ENCODE measurements at places on chromosomes 11 and 22.

DNA sequence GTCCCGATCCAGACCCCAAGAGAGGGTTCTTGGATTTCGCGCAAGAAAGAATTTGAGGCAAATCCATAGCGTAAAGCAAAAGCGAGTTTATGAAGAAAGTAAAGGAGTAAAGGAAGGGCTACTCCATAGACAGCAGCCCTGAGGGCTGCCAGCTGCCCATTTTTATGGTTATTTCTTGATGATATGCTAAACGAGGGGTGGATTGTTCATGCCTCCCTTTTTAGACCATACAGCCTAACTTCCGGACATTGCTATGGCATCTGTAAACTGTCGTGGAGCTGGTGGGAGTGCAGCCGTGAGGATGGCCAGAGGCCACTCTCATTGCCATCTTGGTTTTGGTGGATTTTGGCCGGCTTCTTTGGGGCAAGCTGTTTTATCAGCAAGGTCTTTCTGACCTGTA, 19.4 kb upstream of the SHANK3 start:
- DNase-seq = no peak

DNA sequence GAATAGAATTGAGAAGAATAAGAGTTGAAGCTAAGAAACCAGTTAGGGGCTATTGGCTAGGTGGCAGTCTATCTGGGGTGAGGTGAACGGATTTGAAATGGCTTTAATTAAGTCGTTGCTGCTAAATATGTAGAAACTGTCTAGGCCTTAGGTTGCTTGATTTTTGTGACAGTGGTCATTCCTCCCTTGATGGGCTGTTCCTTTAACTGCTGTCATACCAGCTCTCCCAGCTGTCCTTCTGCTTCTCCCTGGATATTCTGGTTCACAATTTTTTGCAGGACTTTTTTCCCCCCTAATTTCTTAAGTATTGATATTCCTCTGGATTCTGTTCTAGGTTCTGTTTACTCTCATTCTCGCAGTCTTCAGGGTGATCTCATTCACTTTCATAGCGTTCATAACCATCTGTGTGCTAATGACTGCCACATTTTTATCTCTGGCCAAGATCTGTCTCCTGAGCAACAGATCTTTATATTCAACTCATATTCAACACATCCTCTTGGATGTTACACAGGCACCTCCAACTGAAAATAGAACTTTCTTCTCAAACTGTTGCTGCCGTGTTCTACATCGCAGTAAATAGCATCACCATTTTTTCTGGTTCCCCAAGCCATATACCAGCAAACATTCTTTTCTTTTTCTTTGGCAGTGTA, 134.1 kb downstream of the UVRAG start:
- no peak for DNase-seq

DNA sequence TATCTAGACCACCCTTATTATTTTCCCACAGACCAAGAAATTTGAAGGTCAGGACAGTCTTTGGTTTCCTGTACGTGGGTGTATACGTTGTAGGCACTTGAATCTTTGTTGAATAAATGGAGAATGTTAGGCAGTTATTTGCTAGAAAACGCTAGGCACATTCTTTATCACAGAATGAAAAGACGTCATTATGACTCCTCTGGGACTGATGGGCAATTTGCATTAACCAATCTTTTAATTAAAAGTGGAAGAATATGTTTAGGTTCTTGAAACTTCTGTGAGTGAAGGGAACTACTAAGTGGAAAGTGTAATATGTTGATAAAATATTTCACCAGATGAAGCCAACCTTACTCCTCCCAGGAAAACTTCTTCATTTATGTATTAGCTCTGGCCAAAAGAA, 5.7 kb downstream of the CAT start:
- no peak for DNase-seq

- no peak for DNase-seq
Measured at GRCh38 chr22:39723463-39723862, 152.9 kb downstream of the CACNA1I start.

- DNase-seq = peak; percentile 16
Measured at GRCh38 chr22:39318507-39319283, 728 bp downstream of the RPL3 start.

GRCh38 chr11:124602193-124602592, 9.0 kb upstream of the PANX3 start:
- no peak for DNase-seq

GRCh38 chr22:36368359-36368983, 19.3 kb downstream of the MYH9 start:
- DNase-seq = no peak

DNA sequence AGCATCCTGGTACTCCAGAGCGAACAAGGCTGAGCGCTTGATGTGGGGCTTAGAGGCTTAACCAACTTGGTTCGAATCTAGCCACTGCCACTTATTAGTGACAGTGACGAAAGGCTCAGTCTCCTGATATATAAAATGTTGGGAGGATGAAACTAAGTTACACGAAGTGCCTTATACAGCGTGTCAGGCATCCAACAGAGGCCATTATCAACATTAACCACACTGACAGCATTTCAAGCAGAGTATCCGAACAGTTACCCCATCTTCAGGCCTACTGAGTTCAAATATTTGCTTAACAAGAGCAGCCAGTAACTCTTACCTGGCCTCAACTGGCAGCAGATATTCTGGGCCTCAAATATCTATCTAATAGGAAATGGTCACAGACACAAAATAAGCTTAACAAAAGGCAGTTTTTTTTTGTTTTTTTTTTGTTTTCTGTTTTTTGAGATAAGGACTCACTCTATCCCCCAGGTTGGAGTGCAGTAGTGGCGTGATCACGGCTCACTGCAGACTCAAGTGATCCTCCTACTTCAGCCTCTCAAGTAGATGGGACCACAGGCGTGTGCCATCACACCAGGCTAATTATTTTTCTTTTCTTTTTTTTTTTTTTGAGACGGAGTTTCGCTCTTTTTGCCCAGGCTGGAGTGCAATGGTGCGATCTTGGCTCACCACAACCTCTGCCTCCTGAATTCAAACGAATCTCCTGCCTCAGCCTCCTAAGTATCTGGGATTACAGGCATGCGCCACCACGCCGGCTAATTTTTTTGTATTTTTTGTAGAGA, 2.9 kb downstream of the SERPIND1 start:
- DNase-seq = peak; percentile 29

DNA sequence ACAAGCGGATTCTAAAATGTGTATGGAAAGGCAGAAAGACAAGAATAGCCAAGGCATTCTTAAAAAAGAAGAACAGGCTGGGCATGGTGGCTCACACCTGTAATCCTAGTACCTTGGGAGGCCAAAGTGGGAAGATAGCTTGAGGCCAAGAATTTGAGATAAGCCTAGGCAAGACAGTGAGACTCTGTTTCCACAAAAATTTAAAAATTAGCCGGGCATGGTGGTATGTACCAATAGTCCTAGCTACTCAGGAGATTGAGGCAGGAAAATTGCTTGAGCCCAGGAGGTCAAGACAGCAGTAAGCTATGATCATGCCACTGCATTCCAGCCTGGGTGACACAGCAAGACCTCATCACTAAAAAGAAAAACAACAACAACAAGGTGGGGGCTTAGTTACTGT, 46.0 kb upstream of the PPP2R1B start:
- DNase-seq = no peak

GRCh38 chr11:57274904-57275498, 38.0 kb upstream of the APLNR start:
- DNase-seq = no peak

GRCh38 chr11:114783805-114784204, 105.5 kb downstream of the NXPE2 start:
- no peak for DNase-seq

- DNase-seq = no peak
Measured at GRCh38 chr11:119700030-119700429, 29.0 kb downstream of the NECTIN1 start.

- DNase-seq = no peak
Measured at GRCh38 chr22:38866399-38867123, 5.5 kb downstream of the CBX6 start.

DNA sequence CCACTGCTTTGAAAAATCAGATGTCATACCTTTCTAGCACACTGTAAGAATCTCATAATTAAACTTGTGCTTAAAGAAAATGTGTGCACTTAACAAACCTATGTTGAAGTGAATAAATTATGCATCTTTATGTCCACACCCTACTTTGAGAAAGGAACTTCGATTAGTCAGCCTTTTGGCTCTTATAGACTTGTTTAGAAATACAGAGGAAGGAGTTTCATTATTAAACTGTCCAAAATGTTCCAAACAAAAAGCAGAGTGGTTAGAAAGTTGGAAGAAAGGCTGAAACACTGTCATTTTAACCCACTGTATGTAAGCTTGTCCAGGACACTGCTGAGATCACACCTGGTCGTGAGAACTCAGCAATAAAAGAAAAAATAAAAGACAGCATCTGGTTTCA, 863.2 kb upstream of the CHORDC1 start:
- no peak for DNase-seq

- peak; percentile 50 for DNase-seq
Measured at GRCh38 chr11:129117595-129118350, 74.4 kb downstream of the ARHGAP32 start.

- no peak for DNase-seq
Measured at GRCh38 chr11:932435-932834, 6.8 kb downstream of the AP2A2 start.

GRCh38 chr11:116976941-116977570, 121.2 kb downstream of the SIK3 start:
- no peak for DNase-seq

DNA sequence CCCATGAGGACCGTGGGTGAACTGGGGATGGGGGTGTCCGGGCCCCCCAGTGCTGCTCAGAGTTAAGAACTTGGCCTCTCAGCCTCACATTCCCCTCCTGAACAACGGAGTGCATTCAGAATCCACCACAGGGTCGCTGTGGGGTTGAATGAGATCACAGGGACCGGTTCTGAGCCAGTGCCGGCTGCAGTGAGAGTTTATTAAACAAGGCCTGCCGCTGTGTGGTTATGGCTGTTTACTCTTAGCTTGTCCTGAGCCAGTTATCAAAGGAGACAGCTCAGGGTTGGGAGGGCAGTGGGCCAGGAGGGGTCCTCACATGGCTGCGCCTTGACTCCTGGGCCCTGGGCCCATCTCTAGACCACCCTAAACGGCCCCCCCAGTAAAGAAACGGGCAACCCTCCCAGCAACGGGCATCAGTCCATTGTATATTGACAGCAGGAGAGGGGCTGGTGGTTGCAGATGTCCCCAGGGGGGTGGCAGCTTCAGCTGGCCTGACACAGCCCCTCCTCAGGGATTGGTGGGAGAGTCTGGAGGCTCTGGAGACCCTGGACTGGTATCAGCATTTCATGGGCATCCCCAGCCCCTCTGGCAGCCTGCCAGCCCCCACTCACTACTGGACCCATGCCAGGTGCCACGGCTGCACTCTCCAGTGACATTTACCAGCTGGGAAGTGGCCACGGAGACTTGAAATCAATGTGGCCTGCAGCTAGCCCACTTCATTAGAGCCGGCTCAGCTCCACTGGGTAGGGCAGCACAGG, 15.1 kb upstream of the CABP7 start:
- DNase-seq = peak; percentile 49

DNA sequence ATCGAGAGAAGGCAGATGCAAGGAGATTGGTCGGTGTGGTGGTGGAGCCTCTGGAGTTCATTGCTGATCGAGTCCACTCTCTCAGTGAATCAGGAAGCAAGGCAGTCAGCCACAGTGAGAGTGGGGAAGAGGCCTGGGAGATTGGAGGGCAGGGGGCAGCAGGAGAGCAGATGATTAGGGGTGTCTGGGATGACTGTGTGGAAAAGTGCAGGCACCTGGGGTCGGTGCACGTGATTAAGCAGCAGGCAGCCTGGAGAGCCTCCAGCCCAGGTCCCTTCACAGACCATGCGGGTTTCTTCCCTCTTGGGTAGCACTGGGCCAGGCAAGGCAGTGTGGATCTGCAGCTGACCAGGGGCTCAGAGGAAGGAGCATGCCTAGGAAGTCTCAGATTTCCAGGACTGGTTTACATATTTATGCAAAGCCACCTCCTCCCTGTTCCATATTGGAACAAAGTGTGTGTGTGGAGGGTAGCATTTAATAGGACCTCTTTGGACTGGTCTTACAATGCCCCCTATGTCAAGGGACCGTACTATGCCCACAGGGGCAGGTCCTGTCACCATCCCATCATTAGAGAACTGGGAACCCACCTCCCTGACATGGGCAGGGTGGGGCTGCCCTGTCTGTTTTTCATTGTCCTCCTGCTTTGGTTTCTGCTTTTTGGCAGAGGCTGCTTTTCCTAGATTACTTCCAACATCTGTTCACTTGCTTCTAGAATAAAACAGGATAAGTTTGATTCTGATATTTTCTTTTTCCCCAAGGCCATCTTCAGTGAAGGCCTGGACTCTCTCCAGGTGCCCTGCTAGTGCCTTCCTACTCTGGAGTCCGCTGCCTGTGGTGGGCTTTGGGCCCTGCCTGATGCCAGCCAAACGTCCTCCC, 14.0 kb upstream of the GDPD5 start:
- no peak for DNase-seq

DNA sequence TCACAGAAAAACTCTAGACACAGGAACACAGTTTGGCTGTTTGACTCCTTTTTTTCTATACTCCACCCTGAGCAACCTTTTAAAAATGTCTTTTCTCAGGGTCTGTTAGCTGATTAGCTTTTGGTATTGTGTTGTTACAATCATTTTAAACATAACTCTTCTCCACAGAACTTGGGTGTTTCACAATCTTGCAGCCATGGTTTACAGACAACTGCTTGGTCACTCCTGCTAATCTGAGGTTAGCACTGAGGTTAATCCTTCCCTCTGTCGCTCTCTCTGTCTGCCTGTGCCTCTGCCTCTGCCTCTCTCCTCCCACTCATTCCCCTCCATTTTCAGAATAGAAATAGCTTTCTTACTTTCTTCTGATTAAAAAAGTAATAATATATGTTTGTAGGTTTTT, 62.4 kb upstream of the ZBED5 start:
- no peak for DNase-seq

GRCh38 chr11:33668951-33669596, 31.6 kb downstream of the C11orf91 start:
- no peak for DNase-seq

- no peak for DNase-seq
Measured at GRCh38 chr11:70313945-70314344, 43.5 kb downstream of the PPFIA1 start.

- DNase-seq = no peak
Measured at GRCh38 chr11:123158033-123159003, 36.7 kb downstream of the CLMP start.

DNA sequence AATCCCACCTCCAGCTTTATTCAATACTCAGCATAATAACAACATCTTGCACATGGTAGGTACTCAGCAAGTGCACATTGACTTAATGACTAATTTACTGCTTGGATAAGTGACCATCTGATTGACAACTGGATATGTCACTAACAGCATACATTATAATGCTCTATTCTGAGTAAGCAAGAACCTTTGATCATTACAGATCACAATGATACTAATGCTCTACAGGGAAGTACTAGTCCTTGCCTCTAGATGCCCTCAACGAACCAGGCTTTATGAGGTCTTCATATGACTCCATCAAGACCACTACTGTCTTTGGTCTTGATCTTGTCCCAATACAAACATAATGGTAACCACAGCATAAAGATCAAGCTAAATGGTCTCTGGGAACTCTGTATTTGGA, 167.6 kb upstream of the MTMR2 start:
- no peak for DNase-seq

DNA sequence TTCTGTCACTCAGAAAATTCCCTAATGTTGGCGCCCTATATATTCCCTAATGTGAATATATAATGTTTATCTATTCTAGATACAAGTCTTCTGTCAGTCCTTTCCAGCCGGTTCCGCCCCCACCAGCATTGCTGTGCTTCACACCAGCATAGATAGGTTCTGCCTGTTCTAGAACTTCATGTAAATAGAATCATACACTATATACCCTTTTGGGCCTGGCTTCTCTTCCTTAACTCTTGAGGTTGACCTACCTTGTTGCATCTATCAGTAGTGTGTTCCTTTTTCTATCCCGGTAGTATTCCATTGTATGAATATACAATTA, 34.6 kb downstream of the OTOG start:
- DNase-seq = no peak

GRCh38 chr11:64396079-64396591, 37.2 kb downstream of the RPS6KA4 start:
- no peak for DNase-seq

Measured in NCI-H345 (cell line).